ENCODE measurements at places on chromosomes 2 and 18. TPM values are rescaled to one million over a fixed set of nuclear protein-coding genes. Genes with fewer than 3 reads are reported as not detected.

ALLC gene
- total RNA-seq, result 0.26 TPM

KIAA2012 gene
- 0.08 TPM for total RNA-seq

MOCOS gene
- total RNA-seq, result 0.56 TPM

M1AP gene
- total RNA-seq, result 0.74 TPM

RELCH gene
- total RNA-seq, result 27.3 TPM

HOXD13 gene
- not detected for total RNA-seq

ZSWIM2 gene
- total RNA-seq, result not detected

APLF gene
- total RNA-seq, result 12.9 TPM

FOXI3 gene
- 0.69 TPM for total RNA-seq

SCYGR4 gene
- not detected for total RNA-seq

FBXO15 gene
- 5.4 TPM for total RNA-seq

FAM168B gene
- total RNA-seq, result 72.0 TPM

SCTR gene
- total RNA-seq, result not detected

C2orf74 gene
- 13.6 TPM for total RNA-seq

FABP1 gene
- not detected for total RNA-seq

HOXD1 gene
- total RNA-seq, result 3.8 TPM

MFF gene
- total RNA-seq, result 106 TPM

ATP8B1 gene
- 66.7 TPM for total RNA-seq

FOXD4L1 gene
- not detected for total RNA-seq

SPHKAP gene
- total RNA-seq, result 0.05 TPM

FBXO41 gene
- total RNA-seq, result 2.1 TPM

SPATS2L gene
- total RNA-seq, result 72.9 TPM

ANKRD30B gene
- total RNA-seq, result not detected

EML6 gene
- 0.90 TPM for total RNA-seq

C2orf81 gene
- total RNA-seq, result 5.0 TPM

MBP gene
- total RNA-seq, result 9.7 TPM

POLE4 gene
- total RNA-seq, result 23.2 TPM

ACVR1C gene
- 0.10 TPM for total RNA-seq

LIMS4 gene
- 10.1 TPM for total RNA-seq

STARD6 gene
- total RNA-seq, result 0.54 TPM

TIMM21 gene
- total RNA-seq, result 22.2 TPM

TMEM37 gene
- 11.4 TPM for total RNA-seq

ARHGAP25 gene
- total RNA-seq, result 4.6 TPM

PDE1A gene
- total RNA-seq, result 21.6 TPM

MAL gene
- total RNA-seq, result not detected

PXDN gene
- total RNA-seq, result 521 TPM

BIRC6 gene
- total RNA-seq, result 125 TPM

PDK1 gene
- 16.4 TPM for total RNA-seq

EGR4 gene
- 0.15 TPM for total RNA-seq

MAP3K20 gene
- total RNA-seq, result 11.8 TPM

CD8A gene
- total RNA-seq, result not detected

ANKRD29 gene
- total RNA-seq, result not detected

MFSD2B gene
- total RNA-seq, result not detected

UGT1A3 gene
- not detected for total RNA-seq

IL36B gene
- total RNA-seq, result not detected

POMC gene
- 0.64 TPM for total RNA-seq

PROKR1 gene
- total RNA-seq, result 0.38 TPM

KYNU gene
- total RNA-seq, result not detected

TMEM169 gene
- total RNA-seq, result 3.2 TPM

MARCHF4 gene
- 0.46 TPM for total RNA-seq

PTPN4 gene
- 51.0 TPM for total RNA-seq

SFTPB gene
- total RNA-seq, result not detected

KCNK3 gene
- not detected for total RNA-seq

RAB17 gene
- total RNA-seq, result 1.5 TPM

C2orf66 gene
- 1.4 TPM for total RNA-seq
